ENCODE measurements at places on chromosomes 16 and 17. TPM values are rescaled to one million over a fixed set of nuclear protein-coding genes. Genes with fewer than 3 reads are reported as not detected.

DNA sequence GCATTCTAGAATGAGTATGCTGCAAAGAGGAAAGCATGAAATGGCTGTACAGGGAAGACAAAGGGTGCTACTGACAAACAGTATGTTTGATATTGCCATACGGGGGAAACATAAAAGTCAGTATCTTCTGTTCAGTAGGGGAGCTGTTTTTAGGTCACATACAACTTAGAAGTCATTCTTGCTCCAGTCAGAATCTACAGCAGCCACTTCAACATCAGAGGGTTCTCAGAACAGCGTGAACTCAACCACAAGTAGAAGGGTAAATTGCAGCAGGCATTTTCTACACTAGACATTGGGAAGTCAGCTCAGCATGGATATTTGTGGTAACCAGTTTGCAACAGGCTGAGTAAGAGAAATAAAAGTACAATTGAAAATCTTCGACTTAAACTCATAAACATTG, 1241.8 kb upstream of the GOT2 start:
- DNase-seq, result no peak

DNA sequence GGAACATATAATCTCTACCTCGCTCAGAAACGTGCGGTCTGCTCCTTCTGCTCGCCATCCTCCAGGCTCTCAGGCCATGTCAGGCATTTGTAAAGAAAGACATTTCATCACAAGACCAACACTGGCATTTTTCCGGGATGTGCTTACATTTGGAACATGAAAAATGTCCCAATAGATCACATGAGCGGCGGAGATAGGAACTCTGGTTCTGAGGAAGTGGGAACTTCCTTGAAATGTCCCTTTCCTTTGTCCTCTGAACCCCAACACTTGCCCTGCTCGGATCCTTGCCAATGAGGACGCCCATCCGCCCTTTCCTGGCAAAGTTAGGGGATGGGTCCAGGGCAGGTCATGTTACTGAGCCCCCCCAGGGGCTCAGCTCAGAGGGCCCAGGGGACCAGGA, 130.5 kb downstream of the MAF start:
- no peak for DNase-seq

DNA sequence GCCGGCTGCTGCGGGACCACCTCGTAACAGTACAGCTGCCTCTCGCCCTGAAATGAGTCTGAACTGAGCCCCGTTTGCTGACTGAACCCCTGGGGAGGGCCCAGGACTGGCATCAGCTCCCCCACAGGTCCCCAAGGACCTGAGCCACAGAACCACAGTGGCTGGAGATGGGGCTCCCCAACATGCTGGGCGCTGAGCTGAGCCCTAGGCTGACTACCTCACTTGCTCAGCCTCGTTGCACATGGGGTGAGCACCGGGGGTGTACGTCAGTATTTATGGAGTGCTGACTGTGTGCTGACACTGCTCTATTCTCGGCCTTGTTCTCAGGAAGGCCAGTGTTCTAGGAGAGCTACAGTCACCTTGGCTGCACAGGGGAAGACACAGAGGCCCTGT, 6.6 kb upstream of the VASN start:
- DNase-seq, result no peak

DNA sequence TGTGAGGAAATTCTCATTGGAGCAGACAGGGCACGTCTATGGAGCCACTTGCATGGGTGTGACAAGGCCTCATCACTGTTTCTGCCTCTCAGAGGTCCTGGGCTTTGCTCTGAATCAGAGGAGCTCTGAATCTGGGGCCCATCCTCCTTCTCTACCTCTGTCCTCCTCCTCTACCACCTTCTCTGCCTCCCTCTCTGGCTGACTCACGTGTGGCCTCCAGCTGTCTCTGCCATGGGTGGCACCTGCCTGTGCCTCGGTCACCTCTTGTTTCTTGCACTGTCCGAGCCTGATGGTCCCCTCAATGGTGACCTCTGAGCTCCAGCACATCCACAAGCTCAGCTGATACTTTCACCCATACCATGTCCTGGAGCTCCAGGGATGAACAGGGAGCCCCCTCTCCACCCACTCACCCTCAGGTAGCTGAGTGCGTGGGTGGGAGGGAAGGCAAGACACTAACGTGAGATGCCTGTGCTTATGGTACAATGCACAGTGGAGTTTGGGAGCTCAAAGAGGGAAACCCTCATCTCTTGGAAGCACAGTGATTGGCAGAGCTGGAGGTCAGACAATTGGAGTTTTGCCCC, 116.4 kb upstream of the CRHR1 start:
- no peak for DNase-seq

GRCh38 chr16:81896902-81897301, 114.4 kb downstream of the SDR42E1 start:
- peak; percentile 35 for DNase-seq

DNA sequence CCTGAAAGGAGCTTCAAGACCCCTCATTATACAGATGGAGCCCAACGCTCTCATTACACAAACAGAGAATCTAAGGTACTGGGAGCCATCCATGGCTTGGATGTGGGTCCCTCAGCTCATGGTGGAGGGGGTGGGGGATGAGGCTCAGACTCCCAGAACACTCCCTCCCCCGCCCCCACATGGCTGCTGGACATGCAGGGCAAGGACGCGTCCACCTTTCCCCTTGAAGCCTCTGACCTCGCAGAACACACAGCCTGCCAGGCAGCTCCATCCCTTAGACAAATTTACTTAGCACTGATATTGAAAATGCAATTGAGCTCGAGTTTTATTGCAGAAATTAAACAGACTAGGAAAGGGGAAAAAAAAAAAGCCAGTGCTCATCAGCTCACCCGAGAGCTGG, 203.9 kb downstream of the ZNF423 start:
- DNase-seq, result no peak

DNA sequence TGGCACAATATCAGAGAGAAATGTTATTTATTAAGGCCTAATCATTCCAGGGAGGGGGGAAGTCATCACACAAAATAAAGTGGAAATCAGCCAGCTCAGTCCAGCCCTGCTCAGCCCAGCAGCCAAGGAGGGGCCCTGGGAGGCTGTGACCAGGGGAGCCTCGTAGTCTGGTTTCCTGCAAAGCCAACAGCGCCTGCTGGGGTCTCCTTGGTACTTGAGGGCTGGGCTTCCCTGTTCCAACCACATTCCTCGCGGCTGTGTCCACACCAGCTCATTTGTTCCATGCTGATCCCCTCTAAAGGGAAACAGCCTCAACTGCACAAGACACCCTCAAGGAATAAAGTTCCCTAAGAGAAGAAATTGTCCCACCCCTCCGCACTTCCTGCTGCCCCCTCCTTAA, 154.0 kb downstream of the TMEM132E start:
- no peak for DNase-seq

DNA sequence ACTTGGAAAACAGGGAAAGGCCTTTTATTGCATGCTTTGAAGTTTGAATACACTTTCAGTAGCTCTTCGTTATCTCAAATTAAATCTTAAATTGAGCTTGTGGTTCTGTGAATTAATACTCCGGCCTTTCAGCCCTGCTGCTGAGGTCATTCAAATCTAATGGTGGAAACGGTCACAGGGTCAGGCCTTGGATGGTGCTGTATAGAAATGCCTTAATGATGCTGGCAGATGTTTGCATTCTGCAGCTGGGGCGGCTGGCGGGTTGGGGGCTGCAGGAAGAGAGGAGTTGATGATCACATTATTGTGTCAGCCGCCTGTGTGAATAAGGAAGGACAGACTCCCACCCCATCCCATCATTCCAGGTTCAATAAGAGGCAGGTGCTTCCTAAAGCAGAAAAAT, 723.6 kb downstream of the WWOX start:
- peak; percentile 66 for DNase-seq

- DNase-seq, result no peak
These were observed 243.1 kb downstream of the CCDC182 start for GRCh38 chr17:57502022-57502421.

GRCh38 chr17:67511804-67512203, 134.7 kb downstream of the PITPNC1 start:
- DNase-seq, result no peak

GRCh38 chr17:16117149-16117548, 98.2 kb downstream of the NCOR1 start:
- no peak for DNase-seq

DNA sequence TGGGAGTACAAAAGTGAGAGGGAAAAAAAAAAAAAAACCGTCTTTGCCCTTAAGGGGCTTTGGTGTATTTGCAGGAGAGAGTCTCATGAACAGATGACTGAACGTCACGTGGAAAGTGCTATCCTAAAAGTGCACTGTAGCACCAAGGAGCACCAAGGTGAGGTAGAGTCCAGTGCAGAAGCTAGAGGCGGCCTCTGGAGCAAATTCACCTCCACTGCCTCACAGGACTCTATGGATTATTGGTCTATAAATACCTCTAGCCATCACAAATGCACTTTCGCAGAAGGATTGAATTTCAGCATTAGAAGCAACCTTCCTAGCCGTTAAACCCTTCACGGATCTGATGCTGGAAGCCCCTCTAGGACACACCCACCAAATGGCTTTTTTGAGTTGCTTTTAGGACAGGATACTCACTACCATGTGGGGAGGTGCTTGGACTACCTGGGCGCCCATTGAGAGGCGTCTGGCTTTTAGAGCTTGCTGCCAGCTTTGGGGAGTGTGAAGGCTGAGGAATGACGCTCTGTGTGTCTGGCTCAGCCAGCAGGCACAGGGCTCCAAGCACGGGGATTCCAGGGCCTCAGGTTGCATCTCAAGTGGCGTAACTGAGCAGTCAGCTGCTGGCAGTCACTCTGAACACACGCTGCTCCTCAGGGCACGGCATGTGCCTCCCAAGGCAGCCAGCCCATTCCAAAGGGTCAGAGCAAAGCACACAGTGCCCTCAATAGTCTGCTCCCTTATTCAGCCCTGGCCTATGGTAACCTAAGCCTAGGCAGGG, 52.7 kb downstream of the CDRT4 start:
- peak; percentile 43 for DNase-seq

- DNase-seq, result peak; percentile 62
These were observed 30.3 kb downstream of the HMOX2 start for GRCh38 chr16:4506450-4506849.

- DNase-seq, result no peak
These were observed 55.6 kb downstream of the CYLD start for GRCh38 chr16:50797456-50797855.

- peak; percentile 98 for DNase-seq
These were observed 35.1 kb upstream of the CDRT4 start for GRCh38 chr17:15502369-15503112.

GRCh38 chr16:76976101-76976500, 214.9 kb upstream of the MON1B start:
- DNase-seq, result no peak

DNA sequence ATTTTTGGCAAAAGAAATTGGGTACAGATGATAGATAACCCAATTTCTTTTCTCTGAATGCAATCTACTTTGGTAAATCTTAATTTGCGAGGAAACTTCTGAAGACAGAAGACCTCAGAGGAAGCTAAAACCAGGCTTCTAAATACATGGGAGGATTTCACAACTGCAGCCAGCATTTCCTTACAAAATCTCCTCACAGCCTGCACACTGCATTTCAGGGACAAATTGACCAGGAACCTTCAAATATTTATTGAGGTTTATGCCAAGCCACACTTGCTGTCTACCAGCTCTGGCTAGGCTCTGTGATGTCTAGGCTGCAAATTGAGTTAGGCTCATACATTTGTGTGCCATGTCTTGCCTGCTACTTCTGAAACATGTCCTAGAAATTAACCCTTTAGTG, 167.3 kb upstream of the CDH5 start:
- peak; percentile 59 for DNase-seq

DNA sequence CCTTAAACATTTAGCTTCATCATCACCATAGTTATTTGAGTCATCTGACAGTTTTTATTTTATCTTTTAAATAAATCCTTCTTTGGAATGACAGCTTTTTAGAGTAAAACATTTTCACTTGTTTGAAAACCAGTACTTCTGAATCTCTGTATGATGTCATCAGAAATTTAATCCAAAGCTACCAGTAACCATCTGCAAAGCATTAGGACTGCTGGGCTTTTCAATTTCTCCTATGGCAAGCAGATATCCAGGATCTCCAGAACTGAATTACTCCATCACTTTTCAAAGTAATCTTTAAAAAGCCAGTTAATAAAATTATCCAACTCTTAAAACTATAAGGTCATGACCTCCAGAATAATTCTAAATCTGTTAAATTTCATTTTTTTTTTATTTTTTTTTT, 51.5 kb downstream of the CHCT1 start:
- DNase-seq, result no peak

DNA sequence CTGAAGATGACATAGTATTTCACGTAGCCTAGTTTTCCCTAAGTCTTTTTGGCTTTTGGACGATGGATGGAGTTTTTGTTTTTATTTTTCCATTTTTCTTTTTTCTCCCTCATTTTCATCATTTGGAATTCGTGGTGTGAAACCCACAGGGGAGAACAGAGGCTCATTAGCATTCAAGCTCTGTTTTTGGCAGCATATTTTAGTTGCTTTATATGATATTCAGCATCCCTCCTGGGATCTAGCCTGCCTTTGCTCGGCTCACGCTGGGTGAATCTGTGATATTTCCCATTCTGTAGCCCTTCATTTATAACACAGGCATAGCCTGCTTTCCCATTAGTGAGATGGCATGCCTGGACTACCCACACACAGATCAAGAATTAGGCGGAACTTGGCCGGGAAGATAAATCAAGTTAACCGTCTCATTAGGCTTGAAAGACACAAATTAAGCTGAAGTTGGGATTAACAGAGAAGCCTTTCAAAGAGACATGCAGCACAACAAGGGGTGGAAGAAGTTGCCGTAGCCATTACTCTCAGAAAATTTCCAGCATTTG, 20.1 kb upstream of the CLEC19A start:
- no peak for DNase-seq

DNA sequence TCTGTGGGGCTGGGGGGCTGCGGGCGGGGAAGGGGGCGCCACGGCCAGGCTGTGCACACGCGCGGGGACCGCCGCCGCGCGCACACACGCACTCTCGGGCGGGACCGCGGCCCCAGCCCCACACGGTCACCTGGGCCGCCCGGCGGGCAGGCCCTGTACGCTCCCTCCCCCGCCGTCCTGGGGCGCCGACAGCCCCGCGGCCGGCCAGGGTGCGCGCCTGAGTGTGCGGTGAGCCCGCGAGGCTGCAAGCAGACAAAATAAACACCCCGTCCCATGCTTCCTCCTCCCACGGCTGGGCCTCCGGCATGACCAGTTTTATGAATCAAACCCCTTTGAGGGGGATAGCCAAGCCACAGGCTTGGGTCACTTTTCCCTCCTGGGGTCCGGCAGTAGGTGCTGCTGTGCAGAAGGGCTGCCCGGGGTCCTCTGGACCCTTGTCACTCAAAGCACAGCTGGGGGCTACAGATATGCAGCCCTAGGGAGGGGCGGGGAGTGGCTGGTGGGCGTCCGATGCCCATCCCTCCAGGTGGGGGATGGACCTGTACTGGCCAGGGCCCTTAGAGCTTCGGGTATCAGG, 441 bp downstream of the VASN start:
- DNase-seq, result peak; percentile 59

GRCh38 chr16:1612320-1613111, at the start of gene CRAMP1:
Gene CRAMP1, plus strand, starts transcription at chr16:1612360. Its CDS starts 2,280 bp downstream, at chr16:1614640.
- no peak for DNase-seq

- DNase-seq, result peak; percentile 75
These were observed 54.8 kb upstream of the MAP3K14 start for GRCh38 chr17:45371414-45372324.

Gene GOT2
- 35.5 TPM for polyA plus RNA-seq

Gene IGF2BP1
- 0.10 TPM for polyA plus RNA-seq

Gene ZNF652
- polyA plus RNA-seq, result 37.9 TPM

Gene PTX4
- polyA plus RNA-seq, result not detected

Gene NPIPA8
- polyA plus RNA-seq, result 0.03 TPM

Gene CIBAR2
- 15.2 TPM for polyA plus RNA-seq

Gene KRT13
- 16.1 TPM for polyA plus RNA-seq

Gene PTRH2
- polyA plus RNA-seq, result 66.0 TPM

Gene SLC6A2
- not detected for polyA plus RNA-seq

Gene TBC1D3I
- 0.73 TPM for polyA plus RNA-seq

Measured in lung (tissue), 17 donors.